GM19239 (cell line): ENCODE measurements at places on chromosomes 2 and 18.

GRCh38 chr2:205681401-205682238, 681 bp upstream of the NRP2 start:
- DNase-seq = no peak

- DNase-seq = no peak
Measured at GRCh38 chr2:215579809-215580208, 143.9 kb upstream of the FN1 start.

GRCh38 chr18:39938676-39939608, 2016.1 kb upstream of the PIK3C3 start:
- DNase-seq = no peak

DNA sequence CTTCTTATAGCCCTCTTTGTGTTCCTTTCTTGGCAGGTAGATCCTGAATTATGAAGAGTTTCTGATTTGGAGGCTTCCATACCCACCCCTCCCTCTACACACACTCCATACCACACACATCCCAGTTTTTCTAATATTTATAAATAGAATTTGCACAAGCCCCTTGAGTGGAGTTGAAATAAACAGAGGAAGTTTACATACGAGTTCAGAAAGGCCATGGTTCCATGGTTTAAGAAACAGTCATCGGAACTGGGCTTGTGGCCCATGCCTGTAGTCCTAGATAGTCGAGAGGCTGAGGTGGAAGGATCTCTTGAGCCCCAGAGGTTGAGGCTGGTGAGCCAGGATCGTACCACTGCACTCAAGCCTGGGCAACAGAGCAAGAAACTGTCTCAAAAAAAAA, 62.7 kb upstream of the TANC1 start:
- DNase-seq = no peak

DNA sequence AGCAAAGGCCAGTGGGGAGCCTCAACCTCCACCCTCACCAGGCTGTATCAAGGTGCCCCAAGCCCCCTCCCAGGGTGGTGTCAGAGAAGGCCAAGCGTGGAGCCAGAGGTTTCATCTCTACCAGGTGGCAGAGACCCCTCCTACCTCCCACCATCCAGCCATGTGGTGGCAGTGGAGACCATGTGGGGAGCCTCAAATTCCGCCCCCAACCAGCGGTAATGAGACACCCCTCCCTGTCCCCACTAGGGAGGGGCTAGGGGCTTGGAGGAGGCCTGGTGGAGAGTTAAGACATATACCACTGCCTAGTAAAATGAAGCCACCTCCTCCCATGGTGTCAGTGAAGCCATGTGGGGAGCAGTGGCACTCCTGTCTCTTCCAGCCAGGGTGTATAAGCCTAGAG, 24.4 kb upstream of the YPEL5 start:
- DNase-seq = no peak

DNA sequence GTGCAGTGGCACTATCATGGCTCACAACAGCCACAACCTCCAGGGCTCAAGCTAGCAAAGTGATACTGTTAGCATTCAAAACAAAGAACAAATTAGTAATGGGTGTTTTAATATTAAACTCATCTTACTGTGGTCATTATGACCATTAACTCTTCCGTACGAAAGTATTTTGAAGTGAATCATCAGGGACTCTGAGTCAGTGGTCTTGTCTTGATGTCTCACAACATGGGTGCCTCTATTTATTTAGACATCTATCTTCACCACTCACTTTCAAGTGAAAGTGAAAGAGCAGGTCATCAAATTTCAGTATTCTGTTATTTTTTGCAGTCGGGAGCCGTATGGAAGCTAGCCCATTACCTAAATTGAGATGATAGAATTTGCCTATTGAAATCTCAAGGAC, 1118.2 kb downstream of the DPP10 start:
- no peak for DNase-seq

DNA sequence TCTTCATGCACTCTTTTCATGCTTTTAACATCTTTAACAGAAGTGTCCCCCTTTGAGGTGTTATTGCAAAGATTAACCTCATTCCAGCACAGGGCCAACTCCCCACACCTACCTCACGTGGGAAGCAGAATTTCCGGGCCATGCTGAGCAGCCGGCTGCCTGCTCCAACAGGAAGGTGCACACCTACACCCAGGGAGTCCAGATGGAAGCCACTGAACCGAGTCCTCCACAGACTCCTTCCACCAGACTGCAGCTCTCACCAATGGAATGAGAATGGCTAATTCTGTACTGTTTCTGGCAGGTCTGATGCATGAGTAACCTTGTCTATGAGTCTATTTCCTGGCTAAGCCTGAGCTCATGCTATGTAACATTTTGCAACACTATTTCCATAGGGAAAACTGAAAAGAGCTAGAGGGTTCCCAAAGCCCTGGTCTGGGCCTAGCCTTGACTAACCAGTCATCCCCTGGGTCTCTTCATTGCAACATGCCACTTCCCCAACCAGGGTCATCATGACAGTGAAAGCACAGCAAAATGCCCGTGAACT, 11.0 kb downstream of the ERFE start:
- DNase-seq = no peak

DNA sequence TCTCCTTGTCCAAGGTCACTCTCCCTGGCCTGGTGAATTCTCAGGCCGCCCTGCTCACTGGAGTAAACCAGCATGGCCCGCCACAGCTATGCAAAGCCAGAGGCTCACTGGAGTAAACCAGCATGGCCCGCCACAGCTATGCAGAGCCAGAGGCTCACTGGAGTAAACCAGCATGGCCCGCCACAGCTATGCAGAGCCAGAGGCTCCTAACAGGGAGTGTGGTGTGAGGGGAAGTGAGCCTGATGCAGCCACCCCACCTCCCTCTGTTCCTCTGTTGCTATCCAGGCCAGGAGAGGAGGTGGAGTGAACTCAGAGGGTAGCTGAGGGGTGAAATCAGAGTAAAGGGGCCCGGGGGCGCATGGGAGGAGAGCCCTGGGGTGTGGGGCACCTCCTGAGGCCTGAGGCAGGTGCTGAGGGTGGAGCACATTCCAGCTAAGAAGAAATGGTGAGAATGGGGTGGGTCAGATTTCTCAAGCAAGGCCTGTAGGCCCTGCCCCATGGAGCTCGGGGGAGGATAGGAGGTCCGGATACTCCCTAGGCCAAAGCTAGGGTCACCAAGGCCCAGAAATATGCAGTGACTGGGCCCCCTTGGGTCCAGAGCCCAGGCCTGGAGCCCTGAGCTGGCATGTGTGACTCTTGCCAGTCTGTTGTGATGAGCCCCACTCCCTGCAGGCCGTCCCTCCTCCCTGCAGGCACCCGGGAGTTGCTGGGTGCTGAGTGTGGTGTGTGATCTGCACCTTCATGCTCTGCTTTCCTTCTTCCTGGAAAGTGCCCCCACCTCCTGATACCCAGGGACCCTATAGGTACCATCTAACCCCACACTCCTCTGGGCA, 1.5 kb downstream of the ATP6V1B1 start:
- no peak for DNase-seq

- DNase-seq = no peak
Measured at GRCh38 chr18:61850756-61851155, 42.1 kb downstream of the RNF152 start.

GRCh38 chr2:26300234-26300925, 45.6 kb upstream of the SELENOI start:
- no peak for DNase-seq

- no peak for DNase-seq
Measured at GRCh38 chr2:1437537-1437936, 24.3 kb downstream of the TPO start.

DNA sequence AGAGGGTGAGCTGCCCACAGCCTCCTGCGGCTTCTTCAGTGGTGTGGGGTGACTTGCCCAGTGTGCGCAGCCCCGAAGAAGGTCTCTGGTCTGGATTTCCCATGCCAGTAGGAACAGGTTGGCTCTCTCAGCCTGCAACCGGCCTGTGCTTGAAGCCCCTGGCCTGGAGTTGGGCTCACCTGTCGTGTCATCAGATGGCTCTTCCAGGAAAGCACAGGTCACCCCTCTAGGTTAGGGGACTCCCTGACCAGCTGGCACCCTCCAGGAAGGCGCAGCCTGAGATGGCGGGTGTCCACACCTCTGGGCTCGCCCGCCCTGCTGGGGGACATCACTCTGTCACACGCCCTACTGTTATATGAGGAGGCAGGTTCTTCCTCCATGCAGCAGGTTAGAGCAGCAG, 179.8 kb downstream of the SEPTIN10 start:
- DNase-seq = no peak

- no peak for DNase-seq
Measured at GRCh38 chr2:162768656-162769055, 69.9 kb downstream of the KCNH7 start.

GRCh38 chr2:210562502-210563080, 6.2 kb downstream of the CPS1 start:
- DNase-seq = no peak

- DNase-seq = no peak
Measured at GRCh38 chr18:3604498-3605408, 154.8 kb downstream of the TGIF1 start.

GRCh38 chr2:9736021-9736420, 105.2 kb upstream of the YWHAQ start:
- no peak for DNase-seq

DNA sequence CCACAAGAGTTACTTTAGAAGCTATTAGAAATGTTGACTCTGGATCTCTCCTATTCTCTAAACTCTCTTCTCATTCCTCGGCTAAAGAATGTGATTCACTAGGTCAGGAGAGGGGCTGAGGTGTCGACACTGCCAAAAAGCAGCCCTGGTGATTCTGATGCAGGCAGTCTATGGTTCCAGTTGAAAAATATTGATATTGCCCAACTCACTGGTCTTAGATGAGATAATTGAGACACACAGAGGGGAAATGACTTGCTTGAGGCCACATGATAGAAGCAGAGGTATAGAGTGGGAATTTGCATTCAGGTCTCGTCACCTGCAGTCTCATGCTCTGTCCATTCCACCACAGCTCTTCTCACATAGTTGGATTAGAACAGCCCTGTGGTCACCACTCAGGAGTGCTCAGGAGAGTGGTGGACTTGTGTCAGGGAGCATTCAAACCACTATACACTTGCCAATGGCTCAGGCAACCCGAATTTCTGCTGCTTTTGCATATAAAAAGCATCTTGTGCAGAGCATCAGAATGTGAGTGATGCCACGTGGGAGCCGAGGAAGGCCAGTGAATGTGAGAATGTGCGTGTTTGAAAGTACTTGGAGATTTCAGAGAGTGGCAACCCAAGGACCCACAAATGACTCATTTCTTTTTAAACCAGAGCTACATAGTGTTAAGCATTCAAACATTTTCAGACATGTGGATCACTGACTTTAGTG, 65.1 kb upstream of the CTLA4 start:
- no peak for DNase-seq

GRCh38 chr18:78192054-78192453, 787.6 kb upstream of the SALL3 start:
- no peak for DNase-seq

DNA sequence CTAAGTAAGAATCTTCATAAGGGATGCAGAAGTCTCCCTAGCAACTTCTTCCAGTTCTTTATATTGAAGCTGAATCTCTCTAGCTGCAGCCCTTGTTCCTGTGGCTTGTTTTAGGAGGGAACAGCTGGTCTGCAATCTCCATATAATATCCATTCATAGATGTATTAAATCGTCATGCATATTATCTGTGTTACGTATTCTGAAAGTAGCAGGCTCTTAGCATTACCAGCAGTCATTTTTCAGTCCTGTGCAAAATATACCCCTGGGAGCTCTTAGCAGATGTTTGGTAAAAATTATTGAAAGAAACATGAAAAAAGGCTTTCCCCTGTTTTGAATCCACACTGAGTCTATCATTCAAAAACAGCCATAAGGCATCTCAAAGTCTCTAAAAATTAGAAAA, 385.3 kb downstream of the IRS1 start:
- no peak for DNase-seq

DNA sequence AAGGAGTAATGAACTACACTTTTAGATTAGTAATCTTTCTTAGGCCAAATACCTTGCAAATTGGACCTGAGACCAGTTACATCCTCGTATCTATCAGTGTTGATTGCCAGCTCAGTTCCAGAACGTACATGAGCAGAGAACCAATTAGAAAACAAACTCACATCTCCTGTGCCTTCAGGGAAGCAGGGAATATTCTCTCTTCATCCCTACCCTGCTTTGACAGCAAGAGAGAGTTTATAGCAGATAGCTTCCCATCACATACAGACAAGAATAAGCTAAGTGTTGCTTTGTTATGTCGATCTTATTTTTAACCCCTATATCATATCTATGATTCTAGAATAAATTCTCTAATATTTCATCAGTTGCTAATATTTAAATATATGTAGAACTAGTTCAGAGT, 181.8 kb downstream of the DSC3 start:
- no peak for DNase-seq

DNA sequence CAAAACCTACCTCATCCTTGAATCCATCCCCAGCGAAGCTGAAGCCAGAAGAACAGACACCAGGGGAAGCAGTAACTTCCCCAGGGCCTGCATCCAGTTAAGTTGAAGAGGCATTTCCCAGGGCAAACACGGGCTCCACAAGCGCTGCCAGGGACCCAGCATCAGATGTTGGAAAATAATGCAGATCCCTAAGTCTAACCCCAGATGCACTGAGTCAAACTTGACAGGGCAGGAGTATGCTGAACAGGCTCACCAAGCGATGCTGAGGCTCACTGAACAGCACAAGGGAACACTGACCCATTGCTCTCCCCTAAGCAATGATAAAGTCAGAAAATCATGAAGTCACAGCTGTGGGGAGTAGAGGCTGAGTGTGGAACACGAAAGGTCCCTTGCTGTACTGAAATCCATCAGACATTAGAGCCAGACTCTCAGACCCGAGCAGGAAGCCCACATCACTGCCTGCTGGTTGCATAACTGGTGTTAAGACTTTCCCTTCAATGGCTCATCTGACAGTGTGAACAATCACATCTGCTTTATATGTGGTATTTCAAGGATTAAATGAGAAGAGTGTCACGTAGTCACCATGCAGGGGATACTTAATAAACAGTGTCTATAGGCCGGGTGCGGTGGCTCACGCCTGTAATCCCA, 36.2 kb downstream of the TNS1 start:
- DNase-seq = no peak

- no peak for DNase-seq
Measured at GRCh38 chr2:148999451-148999921, 39.0 kb upstream of the LYPD6B start.

DNA sequence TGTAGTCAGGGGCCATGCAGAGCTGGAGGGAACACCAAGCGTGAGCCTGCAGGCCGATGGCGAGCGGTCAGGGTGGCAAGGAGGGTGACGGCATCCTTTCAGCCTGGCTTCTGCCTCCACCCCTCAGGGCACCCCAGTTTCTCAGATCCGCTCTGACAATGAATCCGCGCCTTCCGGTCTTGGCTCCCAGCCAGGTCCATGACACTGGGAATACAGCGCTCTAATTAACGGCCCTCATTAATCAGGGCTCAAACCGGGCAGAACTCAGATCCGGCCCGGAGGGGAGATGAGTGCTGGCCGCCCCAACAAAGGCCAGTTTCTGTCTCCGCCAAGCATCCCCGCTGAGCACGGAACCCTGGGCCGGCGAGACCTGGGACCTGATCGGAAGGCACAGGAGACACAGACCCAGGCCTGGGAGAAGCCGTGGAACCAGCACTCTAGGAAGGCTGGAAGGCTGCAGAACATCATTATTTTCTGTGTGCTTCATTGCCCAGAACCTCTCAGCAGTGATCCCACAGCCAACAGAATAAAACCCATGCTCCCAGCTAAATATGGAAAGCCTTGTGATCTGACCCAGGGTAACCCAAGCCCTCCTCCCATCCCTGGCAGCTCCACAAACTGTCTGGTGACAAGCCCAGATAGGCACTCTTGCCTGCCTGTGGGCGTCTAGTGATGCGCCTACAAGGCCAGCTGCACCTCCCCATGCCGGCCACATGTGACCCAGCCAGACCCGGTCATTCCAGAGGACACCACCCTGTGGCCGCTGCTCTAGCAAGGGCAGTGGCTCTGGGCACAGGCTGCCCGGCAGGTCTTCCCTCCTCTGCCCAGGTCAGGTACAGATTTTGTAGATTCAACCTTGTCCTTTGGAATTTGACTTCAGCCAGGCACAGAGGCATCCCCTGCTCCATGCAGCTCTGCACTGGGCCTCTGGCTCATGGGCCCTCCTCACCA, 438.7 kb upstream of the MYT1L start:
- no peak for DNase-seq
